ENCODE measurements at places on chromosomes 1 and 21. TPM values are rescaled to one million over a fixed set of nuclear protein-coding genes. Genes with fewer than 3 reads are reported as not detected.

The FCRL2 gene
- not detected for total RNA-seq

The ALDH4A1 gene
- 27.0 TPM for total RNA-seq

The COL24A1 gene
- 0.07 TPM for total RNA-seq

The ORC1 gene
- total RNA-seq: 30.1 TPM

The LORICRIN gene
- total RNA-seq: not detected

The TMEM269 gene
- not detected for total RNA-seq

The SPATA46 gene
- total RNA-seq: not detected

The ERRFI1 gene
- 120 TPM for total RNA-seq

The GJB3 gene
- 40.6 TPM for total RNA-seq

The FMO3 gene
- not detected for total RNA-seq

The CYP2J2 gene
- 4.3 TPM for total RNA-seq

The KCNJ9 gene
- not detected for total RNA-seq

The LCK gene
- total RNA-seq: 8.2 TPM

The TMEM240 gene
- 1.7 TPM for total RNA-seq

The RHBDL2 gene
- total RNA-seq: not detected

The LRRC8C gene
- total RNA-seq: 8.5 TPM

The DNASE2B gene
- total RNA-seq: not detected

The TSPAN2 gene
- total RNA-seq: 4.6 TPM

The PLA2G2D gene
- not detected for total RNA-seq

The ATAD3C gene
- total RNA-seq: 0.36 TPM

The FCRLB gene
- 3.6 TPM for total RNA-seq

The UTP25 gene
- total RNA-seq: 7.5 TPM

The MUTYH gene
- 17.4 TPM for total RNA-seq

The GJB4 gene
- 0.87 TPM for total RNA-seq

The KCNE2 gene
- not detected for total RNA-seq

The WNT2B gene
- 0.80 TPM for total RNA-seq

The ABCG1 gene
- not detected for total RNA-seq

The DENND2D gene
- 8.1 TPM for total RNA-seq

The CSMD2 gene
- 0.98 TPM for total RNA-seq

The FLG2 gene
- total RNA-seq: not detected

The TPTE gene
- not detected for total RNA-seq

The SPRR2G gene
- total RNA-seq: not detected

The ETNK2 gene
- total RNA-seq: 15.6 TPM
